ENCODE measurements at places on chromosomes 6 and 20.

- DNase-seq = peak; percentile 2
These were observed 9.8 kb upstream of the CGA start for GRCh38 chr6:87104667-87105066.

- no peak for DNase-seq
These were observed 33.5 kb downstream of the ELOVL5 start for GRCh38 chr6:53315086-53315724.

- DNase-seq = no peak
These were observed 2.8 kb downstream of the TMEM14C start for GRCh38 chr6:10725716-10726115.

- DNase-seq = no peak
These were observed 37.4 kb downstream of the PLCG1 start for GRCh38 chr20:41174782-41175181.

GRCh38 chr20:44231193-44231592 is 15.9 kb upstream of the GDAP1L1 start:
- no peak for DNase-seq

DNA sequence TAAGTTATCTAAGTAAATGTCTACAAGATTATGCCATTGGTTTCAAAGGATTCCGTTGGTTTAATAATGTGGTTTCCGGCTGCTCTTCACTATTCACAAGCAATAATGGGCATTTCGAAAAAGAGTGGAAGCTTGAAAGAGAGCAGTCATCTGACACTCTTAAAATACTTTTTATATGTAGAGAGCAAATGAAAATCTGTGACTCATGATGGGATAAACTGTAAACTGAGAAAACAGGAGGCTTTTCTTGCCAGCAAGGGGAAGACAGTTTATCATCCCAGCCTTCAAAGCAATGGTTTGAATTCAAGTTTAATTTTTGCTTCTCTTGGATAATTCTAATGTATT is 145.7 kb downstream of the KHDC1L start:
- DNase-seq = peak; percentile 81

GRCh38 chr20:21174516-21175239 is 48.8 kb downstream of the KIZ start:
- no peak for DNase-seq

- DNase-seq = no peak
These were observed 548.9 kb downstream of the PRKN start for GRCh38 chr6:162178666-162179065.

GRCh38 chr20:47998736-47999135 is 213.5 kb upstream of the SULF2 start:
- peak; percentile 75 for DNase-seq

DNA sequence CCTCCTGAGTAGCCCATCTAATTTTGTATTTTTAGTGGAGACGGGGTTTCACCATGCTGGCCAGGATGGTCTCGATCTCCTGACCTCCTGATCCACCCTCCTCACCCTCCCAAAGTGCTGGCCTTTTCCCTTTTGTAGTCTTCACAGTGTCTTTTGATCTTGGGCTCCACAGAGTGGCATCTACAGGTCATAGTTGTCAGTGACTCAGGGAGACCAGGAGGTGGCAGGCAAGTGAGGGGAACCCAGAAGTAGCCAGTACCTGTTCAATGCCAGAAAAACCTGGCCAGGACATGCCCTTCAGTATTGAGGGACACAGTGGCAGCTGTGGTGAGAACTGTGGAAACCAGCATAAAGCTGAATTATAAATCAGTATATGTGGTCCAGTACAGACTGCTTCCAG is 19.6 kb downstream of the RPP21 start:
- DNase-seq = no peak

DNA sequence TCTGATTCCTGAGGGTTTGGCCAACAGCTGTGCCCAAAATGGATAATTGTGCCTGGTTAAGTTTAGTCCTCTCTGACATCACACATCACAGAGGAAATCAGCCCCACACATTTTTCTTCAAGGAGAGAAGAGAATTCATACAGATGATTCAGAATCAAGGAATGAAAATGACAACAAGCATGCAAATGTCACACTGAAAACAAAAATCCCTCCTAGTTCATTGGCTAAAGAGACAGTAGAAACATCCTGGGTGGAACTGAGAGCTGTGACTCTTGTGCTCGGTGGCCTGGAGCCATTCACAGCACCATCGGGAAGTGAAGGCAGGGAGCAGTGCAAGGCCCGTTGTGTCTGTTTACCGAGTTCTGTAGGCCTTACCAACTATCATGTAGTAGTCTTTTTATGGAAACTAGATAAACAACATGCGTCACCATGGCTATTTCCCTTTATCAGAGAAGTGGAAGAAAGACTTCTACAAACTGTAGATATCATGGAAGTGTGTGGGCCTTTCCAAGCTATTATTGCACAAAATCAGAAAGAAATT is 81.7 kb upstream of the TENT5A start:
- peak; percentile 77 for DNase-seq

DNA sequence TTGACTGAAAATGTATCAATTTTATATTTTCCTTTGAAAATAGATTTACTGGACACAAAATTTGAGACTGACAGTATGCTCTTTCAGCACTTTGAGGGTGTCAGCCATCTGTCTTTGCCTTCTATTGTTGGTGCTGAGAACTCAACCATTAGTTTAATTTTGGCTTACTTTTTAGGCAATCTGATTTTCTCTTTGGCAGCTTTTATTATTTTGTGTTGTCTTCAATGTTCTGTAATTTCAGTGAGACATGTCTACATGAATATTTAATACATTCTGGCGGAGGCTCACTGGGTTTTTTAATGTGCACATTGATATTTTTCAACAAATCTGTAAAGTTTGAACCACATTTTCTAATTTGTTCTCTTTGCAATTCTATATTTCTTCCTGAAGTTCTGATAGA is 648.6 kb downstream of the C6orf118 start:
- no peak for DNase-seq

- DNase-seq = peak; percentile 16
These were observed 119.5 kb upstream of the CD93 start for GRCh38 chr20:23205611-23206041.

DNA sequence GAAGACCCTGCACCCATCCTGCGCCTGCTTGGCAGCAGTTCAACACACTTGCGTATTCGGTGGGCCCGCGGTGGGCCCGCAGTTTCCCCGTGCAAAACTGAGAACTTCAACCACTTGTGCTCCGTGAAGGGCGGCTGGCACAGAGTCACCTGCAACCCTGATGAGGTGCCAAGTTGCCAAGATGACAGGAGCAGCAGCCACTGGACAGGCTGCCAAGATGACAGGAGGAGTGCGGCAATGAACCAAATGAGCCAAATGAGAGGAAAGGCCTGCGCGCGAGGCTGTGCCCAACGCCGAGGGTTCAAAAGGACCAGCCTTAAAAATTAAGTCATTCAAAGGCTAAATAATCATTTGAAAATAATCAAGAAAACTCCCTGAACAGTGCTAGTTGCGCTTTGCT is 20.1 kb downstream of the DIDO1 start:
- no peak for DNase-seq

- peak; percentile 74 for DNase-seq
These were observed 133.2 kb downstream of the SNX5 start for GRCh38 chr20:17835240-17835933.

DNA sequence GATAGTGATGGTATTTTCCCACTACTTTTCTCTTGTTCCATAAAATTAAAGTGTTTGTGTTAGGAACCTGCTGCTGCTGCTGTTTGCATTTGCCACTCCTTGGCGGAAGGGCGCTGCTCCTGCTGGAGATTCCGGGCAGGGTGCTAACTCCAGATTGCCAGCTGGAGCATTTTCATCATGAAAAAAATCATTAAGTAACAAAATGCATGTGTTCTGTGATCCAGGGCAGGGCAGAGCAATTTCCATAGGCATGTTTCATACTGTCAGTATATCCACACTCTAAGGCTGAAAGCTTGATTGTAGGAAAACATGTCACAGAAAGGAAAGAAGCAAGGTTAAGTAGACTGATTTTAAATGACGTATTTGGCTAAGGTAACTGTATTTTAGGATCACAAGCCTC is 24.0 kb downstream of the PBOV1 start:
- DNase-seq = no peak

DNA sequence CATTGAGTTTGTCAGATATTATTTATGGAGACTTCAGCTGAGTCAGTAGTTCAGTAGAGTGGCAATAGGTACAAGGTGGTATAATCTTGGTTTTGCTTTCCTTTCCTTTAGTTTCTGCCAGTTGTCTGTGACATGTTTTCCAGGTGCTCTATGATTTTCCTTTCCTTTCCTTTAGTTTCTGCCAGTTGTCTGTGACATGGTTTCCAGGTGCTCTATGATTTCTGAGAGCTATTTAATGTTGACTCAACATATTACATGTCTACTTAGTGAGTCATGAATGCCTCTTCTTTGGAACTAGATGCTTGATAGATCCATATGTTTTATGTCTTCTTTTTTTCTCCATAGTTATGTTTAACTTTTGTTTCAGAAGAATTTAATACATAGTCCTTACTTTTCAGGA is 186.4 kb upstream of the DEFB112 start:
- DNase-seq = no peak

GRCh38 chr20:19285436-19285835 is 73.0 kb downstream of the SLC24A3 start:
- DNase-seq = no peak

- DNase-seq = peak; percentile 13
These were observed 955.4 kb upstream of the ADGRB3 start for GRCh38 chr6:67679566-67680296.

DNA sequence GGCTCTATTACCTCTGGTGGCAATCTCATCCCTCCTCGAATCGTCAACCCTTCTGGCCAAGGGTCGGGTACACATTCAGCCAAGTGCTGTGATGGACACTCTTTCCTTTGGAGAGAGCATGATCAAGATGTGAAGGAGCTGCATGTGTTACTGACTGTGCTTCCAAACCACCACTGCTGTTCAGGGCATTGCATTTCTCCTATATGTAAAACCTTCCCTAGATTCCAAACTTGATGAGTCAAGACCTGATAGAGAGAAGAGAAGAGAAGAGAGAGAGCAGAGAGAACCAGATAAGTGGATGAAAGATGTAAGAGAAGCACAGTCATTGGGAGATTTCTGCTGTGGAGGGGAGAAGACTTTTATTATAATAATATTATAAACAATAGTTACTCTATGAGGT is 162.2 kb downstream of the KCNQ5 start:
- DNase-seq = peak; percentile 52

- DNase-seq = peak; percentile 98
These were observed 806.3 kb upstream of the GJE1 start for GRCh38 chr6:141326426-141326825.

GRCh38 chr6:90049295-90049694 is 155.0 kb downstream of the GJA10 start:
- DNase-seq = no peak

DNA sequence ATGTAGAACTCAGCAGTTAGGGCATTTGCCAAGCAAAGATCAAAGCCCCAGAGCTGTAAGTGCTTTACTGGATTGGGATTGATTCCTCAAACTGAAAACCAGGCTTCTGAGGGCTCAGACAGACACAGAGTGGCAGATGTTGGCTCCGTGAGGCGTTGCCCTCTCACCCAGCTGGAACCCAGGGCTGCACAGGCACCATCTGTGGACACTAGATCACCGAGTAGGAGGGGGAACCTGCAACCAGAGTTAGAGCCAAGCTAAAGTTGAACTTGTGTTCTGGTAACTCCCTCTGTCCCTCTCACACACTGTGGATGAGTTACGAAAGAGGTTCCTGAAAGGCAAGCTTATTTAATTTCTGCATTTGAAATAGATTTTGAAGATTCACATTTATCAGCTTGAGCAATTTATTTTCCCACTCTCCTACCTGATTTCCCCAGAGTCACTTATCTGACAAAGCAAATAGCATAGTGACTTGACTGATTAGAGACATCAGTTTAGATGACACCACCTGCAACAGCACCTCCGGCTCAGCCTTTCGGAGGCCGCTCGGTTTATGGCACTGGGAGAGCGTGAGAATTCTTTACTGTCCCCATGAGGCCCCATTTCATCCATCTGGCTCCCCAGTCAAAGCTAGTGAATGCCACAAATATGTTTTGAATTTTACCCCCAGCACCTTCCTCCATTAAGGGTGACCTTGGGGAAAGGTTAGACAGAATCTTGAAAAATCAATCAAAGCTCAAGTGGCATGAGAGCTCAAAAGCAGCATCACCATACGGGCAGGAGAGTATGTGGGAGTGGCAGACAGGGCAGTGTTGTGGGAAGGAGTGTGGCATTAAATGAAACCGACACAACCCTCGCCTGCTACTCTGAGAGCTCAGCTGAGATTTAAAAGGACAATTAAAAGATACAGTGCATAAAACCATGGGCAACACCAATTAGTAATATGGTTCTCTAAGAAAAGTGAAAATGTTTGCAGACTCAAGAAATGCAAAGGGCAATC is 48.5 kb downstream of the RPF2 start:
- no peak for DNase-seq

DNA sequence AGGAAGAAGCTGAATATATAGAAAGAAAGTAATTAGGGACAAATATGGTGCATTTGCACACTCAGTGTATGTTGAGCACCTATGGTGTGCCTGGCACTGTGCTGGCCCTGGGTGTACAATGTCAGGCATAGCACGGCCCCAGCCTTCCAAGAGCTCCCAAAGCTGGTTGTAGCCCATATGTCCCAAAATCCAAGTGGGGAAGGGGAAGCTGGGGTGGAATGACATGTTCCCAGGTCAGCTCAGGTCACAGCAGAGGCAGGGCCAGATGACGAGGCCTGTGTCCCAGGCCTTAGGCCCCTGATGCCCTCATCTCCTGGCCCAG is 170.0 kb downstream of the VEGFA start:
- no peak for DNase-seq

- DNase-seq = no peak
These were observed 350.7 kb upstream of the SASH1 start for GRCh38 chr6:147991961-147992360.

GRCh38 chr20:25571817-25572216 is 13.5 kb downstream of the NINL start:
- no peak for DNase-seq

DNA sequence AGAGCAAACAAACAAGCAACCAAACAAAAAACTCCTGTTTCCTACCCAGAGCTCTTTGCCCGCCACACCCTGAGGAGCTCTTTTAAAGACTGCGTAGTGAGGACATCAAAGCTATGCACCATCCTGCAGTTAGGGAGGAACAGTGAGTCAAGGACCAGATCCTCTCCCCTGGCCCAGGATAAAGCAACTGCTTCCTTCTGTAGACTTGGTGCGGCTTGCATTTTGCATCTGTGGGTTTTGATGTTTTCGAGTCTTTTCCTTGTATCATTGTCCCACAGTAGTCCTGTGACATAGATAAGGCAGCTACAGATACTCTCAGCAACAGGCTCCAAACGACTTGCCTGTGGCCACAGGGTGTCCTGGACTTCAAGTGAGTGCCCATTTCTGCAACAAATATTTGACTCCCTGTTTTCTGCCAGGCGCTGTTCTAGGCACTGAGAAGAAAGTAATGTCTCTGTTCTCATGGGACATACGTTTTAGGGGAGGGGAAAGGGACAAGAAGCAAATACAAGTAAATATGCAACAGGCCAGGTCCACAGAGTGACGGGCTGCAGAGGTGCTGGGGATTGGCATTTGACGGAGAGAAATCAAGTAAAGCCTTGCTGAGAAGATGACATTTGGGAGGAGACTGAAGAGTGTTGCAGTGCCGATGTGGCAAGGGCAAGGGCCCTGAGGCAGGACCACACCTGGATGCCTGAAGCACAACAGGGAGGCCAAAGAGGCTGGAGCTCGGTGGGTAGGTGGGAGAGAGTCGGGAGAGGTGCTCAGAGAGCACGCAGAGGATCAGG is 35.9 kb upstream of the MAP3K4 start:
- no peak for DNase-seq
